ENCODE measurements at places on chromosomes 16 and 17.

- no peak for DNase-seq
Observed at GRCh38 chr17:34714475-34715410, 135.4 kb downstream of the TMEM132E start.

- peak; percentile 98 for DNase-seq
Observed at GRCh38 chr17:7841915-7842379, 7.9 kb downstream of the KDM6B start.

DNA sequence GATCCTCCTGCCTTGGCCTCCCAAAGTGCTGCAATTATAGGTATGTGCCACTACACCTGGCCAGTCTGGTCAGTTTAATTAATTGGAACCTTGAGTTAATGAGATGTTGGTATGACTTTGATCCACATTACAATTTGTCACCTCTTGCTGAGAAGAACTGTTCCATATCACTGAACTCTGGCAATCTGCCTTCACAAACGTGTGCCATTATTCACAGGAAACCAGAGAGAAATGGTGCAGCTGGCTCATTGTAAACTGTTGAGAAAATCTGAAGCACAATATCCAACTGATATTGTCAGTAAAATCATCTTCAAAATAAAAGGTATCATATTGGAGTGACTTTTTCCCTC, 39.3 kb upstream of the YPEL2 start:
- no peak for DNase-seq

- no peak for DNase-seq
Observed at GRCh38 chr17:10777890-10778289, 26.0 kb downstream of the TMEM238L start.

GRCh38 chr16:4465977-4466779, 8.2 kb downstream of the NMRAL1 start:
- no peak for DNase-seq

DNA sequence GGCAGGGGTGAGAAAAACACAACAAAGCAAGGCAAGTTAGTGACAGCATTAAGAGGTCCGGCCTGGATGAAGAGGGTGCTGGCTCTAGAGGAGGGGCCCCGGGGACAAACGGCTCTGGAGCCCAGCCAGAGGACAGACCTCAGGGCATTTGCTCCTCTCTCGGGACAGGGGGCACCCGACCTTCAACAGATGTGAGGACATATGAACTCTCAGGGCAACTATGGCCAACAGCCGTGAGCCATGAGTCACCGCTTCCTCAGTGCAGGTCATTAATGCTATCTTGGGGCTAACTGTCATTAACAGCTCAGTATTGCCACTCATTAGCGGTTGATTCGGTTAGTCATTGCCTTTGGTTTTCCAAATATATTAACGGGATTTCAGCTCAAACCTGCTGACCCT, 9.7 kb upstream of the ARL5C start:
- DNase-seq: no peak
